Left kidney (tissue), 8 donors: ENCODE measurements at places on chromosomes 11 and 22. TPM values are rescaled to one million over a fixed set of nuclear protein-coding genes. Genes with fewer than 3 reads are reported as not detected.

DNA sequence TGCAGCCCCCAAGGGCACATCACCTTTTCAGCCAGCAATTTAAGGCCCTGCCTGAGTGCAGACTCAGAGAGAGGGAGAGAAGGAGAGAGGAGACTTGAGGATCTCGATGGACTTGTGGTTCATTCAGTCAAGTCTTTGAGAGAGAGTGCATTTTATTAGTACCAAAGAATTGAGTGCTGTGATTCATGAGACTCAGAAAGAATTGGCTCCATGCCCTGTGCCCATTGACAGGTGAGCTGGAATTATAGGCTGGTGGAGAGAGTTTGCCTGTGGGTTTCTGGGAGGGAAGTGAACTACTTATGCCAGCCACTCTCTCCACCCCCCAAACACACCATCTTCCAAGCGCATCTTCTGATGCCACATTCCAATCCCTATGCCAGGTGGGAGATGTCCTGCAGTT lies 236.8 kb downstream of the MN1 start:
- no peak for DNase-seq

DNA sequence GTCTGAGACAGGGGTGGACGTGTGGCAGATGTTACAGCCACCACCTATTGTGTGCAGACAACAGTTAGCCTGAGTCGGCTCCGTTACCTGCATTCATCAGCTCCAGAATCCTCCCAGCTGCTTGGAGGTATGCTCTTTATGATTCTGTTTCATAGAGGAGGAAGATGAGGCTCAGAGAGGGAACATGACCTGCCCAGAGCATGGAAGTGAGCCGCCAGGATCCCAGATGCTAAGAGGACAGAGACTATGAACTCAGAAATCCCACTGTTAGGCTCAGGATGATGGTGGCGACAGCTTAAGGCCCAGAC lies 1.5 kb downstream of the EMID1 start:
- no peak for DNase-seq

DNA sequence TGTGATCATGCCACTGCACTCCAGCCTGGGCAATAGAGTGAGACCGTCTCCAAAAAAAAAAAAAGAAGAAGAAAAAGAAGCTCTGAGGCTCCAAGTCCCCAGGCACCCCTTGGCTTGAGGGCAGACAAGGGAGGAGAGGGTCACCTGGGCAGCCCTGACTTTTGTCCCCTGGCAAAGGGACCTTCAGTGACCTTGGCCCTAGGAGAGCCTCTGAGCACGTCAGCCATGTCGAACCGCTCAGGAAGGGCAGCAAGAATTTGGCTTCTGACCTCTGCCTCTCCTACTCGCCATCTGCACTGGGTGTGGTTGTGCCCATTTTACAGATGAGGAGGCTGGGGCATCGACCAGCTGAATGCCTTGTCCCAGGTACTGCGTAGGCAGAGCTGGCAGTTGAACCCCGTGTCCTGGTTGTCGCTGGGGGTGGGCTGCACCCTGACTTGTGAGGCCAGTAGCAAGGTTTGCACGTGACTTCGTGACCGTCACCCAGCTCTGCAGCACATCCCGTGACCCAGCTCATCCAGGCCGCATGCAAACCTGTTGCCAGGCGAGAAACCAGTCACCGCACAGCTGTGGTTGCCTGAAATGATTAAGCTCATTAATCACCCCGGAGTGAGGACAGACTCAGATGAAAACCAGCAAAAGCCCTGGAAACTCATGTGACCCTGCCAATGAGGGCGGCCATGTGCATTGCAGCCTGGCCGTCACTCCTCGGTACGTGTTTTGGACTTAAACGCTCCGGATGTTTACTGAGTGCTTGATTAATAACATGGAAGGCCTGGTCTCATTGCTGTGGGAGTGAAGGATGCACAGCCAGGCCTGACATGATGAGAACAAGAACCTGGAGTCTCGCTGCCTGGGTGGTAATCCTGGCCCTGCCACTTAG lies 47.7 kb upstream of the PPP6R3 start:
- no peak for DNase-seq

- no peak for DNase-seq
Measured at GRCh38 chr11:126919147-126919823, 81.3 kb downstream of the KIRREL3 start.

DNA sequence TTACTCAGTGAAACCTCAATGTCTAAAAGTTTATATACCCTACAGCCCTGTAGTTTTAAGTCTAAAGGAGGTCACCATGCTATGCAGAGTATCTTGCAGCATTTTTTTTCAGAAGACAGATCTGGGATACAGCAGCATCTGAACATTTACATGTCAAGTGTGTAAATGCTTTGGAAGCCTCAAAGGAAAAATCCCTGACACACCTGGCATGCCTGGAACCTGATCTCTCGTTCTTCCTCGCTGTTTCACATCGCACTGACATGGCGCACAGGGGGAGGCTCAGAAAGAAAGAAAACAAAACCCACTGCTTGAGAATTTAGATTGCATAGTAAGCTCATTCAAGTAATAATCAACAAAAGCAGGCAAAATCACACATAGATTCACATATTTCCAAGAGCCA lies 31.0 kb downstream of the PAX6 start:
- no peak for DNase-seq

DNA sequence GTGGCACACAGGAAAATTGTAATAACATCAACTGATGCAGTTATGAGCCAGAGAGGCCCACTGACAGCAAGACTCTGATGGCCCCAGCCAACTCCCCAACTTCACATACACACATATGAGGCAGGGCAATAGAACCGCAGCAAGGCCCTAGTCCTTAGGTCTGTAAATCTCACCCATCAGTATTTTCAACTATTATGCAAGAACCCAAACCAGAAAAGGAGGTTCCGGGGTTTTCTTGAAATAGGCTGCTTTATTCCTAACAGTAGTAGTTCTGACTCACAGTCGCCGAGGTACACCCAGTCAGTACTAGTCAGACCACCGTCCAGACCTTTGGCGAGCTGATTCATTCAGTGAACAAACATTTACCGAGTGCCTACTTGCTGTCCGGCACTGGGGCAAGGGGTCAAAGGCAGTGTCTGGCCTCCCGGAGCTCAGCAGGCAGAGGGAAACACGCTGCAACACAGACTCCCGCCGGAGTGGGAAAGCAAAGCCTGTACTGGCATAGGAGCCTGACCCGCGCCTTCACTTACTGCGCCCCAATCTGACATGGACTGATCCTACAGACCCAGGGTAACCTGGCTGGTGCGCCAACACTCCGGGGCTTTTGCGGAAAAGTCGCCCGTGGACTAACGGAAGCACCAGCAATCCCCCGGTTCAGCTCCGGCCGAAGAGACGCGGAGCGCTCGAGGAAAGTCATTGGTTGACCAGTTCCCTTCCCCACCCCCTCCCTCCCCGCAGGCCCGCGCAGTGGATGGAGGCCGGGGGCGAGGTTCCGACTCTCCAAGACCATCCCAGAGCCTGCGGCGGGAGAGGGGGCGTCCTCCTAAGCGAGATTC lies 1.3 kb downstream of the PLEKHA7 start:
- DNase-seq = peak; percentile 51

- no peak for DNase-seq
Measured at GRCh38 chr11:113401718-113402117, 14.1 kb downstream of the ANKK1 start.

- no peak for DNase-seq
Measured at GRCh38 chr11:17533778-17534415, 10.3 kb downstream of the USH1C start.

Gene OR51G2
- polyA plus RNA-seq = not detected

Gene DENND6B
- 13.9 TPM for polyA plus RNA-seq

Gene ACER3
- 19.2 TPM for polyA plus RNA-seq

Gene MGAT3
- 22.4 TPM for polyA plus RNA-seq

Gene DDI1
- not detected for polyA plus RNA-seq

Gene CD248
- 52.2 TPM for polyA plus RNA-seq
